ENCODE measurements at places on chromosomes 6 and 20.

GRCh38 chr6:77466055-77466450 is 2.8 kb upstream of the HTR1B start:
- DNase-seq: peak; percentile 51

DNA sequence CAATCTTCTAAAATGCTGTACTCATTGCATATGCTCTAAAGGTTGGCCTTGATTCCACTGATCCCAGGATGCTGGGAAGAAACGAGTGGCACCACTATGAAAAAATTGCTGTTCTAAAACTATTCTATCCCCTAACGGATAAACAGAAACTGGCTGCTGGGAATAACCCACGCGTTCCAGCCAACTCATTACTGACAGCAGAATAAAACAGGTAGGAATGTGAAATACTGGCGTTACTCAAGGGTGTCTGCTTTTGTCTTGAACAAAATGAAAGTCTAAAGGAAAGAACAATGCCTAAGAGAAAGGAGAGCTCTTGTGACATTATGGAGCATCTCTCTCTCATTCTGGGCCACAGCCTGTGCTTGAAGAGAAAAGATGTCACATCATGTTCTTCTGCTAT is 26.1 kb downstream of the GPR63 start:
- DNase-seq: peak; percentile 33

DNA sequence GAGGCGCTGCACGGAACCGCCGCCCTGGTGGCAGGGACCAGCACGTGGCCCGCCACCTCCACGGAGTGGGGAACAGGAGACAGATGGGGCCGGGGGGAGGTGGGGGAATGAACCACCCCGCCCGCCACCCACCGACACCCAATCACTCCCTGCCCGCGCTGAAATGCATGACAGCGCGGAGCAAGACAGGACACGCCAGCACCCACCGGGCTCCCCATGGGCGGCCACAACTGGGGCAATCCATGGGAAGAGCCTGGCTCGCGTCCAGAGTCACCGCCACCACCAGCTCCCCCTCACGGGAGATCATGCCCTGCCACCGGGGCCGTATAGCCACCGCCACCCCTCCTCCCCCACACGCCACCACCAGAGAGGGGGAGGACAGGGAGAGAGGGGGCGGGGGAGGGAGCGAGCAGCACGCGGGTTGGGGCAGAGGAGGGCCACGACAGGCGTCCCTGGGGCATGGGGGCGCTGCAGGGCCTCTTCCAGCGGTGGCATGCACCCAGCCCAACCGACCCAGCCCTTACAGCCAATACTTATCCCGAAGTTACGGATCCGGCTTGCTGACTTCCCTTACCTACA is 744.3 kb upstream of the DEFB115 start:
- no peak for DNase-seq

DNA sequence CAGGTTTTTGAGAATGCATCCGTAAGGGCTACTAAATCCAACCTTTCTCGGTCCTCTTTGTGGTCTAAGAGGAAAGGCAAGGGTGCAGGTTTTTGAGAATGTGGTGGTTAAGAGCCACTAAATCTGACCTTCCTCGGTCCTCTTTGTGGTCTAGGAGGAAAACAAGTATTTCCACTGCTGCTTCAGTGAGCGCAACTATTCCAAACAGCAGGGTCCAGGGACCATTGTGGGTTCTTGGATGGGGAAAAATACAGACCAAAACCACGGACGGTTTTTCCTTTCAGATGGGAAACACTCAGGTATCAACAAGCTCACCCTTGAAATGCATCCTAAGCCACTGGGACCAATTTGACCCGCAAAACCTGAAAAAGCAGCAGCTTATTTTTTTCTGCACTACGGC is 21.9 kb downstream of the BTBD9 start:
- peak; percentile 32 for DNase-seq

DNA sequence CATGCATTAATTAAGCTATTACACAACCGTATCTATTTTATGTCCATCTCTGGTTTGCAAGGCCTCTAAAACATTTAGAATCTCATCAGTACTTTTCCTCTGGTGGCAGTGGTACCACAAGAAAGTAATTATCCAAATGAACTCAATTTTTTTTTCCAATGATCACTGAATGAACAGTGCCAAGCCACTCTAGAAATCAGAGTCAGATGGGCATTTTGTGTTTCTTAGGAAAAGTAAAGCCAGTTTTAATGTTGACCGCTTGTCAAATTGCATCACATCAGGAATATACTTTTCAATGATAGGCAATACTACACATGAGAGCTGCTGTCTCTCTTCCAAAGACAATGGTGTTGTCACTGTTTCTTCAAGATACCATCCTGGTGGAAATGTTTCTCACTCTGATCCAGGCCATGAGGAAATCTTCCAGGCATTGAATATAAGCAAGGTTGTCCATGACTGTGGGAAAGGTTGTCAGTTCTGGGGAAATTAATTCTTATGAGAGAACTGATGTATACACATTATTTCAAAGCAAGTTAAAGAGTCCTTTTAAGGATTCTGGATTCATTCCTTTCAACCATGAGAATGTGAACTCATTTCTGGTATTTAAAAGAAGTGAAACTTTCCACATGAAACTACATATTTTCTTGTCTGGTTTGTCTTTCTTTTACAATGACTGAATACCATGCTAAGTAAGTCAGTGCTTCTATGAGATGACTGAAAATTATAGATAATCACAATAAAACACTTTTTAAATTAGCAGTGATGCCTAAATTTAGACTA is 108.8 kb upstream of the TCF21 start:
- no peak for DNase-seq

GRCh38 chr6:166343150-166343487 is 774 bp upstream of the SFT2D1 start:
- DNase-seq: no peak

GRCh38 chr6:122683989-122684651 is 73.9 kb downstream of the PKIB start:
- peak; percentile 32 for DNase-seq

DNA sequence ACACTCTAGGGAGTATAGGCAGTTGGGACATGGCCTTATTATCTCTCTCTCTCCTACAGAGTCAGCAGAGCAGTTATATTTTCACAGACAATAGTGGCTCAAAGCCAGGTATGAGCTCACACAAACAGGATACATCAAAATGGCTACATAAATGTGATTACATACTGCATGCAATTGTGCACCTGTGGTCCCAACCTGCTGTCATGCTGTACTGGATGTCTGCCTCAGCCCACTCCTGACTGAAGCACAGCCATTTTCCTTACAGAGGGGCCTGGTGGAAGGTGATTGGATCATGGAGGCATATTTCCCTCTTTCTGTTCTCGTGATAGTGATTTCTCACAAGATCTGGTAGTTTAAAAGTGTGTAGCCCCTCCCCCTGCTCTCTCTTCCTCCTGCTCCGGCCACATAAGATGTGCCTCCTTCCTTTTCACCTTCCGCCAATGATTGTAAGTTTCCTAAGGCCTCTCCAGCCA is 37.0 kb upstream of the SAMHD1 start:
- DNase-seq: peak; percentile 16

GRCh38 chr6:15038013-15038791 is 207.7 kb upstream of the JARID2 start:
- DNase-seq: no peak

GRCh38 chr6:36914227-36914794 is 28.6 kb downstream of the C6orf89 start:
- DNase-seq: no peak

- no peak for DNase-seq
Observed at GRCh38 chr6:105814745-105815536, 271.2 kb upstream of the PRDM1 start.

GRCh38 chr6:145141572-145141971 is 593.7 kb downstream of the EPM2A start:
- DNase-seq: no peak

- peak; percentile 16 for DNase-seq
Observed at GRCh38 chr6:126886106-126886505, 232.4 kb upstream of the RSPO3 start.

Measured in astrocyte (in vitro differentiated cells and primary cell).